ENCODE measurements at places on chromosomes 13 and 19.

- no peak for DNase-seq
Measured at GRCh38 chr19:31118287-31118955, 230.8 kb downstream of the TSHZ3 start.

DNA sequence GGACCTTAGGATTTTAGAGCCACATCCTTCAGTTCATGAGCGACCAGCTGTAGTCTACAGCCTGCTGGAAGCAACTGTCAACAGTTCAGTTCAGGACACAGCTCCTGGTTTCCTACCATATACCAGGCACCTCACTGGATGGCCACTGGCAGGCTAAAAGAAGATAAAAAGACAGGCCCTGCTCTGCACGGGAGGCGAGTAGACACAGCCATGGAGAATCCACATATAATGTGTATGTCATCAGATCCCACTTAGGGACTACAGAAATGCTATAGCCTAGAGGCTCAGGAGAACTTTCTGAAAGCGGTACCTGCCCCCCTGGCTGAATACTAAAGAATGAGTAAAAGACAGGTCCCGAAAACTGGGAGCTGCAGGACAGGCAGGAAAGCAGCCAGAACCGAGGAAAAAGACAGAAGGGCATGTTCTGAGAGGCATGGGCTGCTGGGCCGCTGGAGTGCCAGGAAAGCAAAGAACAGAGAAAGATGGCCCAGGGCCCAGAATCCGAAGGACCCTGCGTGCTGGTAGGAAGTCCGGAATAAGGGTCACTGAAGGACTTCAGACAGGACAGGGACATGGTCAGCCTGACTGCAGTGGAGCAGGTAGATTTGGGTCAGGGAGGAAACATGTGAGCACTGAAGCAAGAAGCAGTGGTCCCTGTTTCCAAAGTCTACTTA, 23.5 kb downstream of the DZIP1 start:
- no peak for DNase-seq

- DNase-seq: no peak
Measured at GRCh38 chr19:49583239-49583638, 2.1 kb downstream of the PRRG2 start.

DNA sequence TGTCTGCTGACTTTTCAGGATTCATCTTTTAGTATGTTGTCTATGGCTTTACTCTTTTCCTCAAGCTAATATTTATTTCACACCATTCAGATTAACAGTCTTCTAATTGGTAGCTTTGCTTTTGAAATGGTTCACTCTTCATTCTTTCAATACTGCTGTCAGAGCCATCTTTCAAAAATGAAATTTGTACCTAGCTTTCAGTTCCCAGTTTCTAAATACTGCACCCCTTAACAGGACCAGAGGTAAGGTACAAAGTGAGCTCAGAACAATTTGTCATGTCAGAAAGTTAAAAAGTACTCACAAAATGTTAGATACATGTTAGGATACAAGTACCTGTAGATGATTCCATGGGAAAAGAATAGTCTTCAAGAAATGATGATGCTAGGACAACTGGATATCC, 83.0 kb downstream of the FNDC3A start:
- no peak for DNase-seq

DNA sequence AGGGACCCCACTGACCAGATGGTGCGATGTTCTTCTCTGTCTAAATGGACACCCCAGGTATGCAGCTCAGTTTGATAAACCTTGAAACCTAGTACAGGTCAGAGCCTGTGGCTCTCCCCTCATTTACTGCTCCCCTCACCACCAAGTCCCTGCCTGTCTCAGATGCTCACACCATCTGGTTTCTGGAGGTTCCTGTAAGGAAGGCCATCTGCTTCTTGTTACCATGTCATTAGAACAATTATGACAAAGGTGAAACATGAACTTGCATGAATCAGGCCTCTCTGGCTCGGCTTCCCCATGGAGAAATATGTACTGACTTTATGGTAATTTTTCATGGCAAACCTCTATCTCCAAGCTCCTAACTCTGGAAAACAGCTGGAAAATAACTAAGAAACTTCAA, 965.7 kb downstream of the UQCRFS1 start:
- DNase-seq: no peak

DNA sequence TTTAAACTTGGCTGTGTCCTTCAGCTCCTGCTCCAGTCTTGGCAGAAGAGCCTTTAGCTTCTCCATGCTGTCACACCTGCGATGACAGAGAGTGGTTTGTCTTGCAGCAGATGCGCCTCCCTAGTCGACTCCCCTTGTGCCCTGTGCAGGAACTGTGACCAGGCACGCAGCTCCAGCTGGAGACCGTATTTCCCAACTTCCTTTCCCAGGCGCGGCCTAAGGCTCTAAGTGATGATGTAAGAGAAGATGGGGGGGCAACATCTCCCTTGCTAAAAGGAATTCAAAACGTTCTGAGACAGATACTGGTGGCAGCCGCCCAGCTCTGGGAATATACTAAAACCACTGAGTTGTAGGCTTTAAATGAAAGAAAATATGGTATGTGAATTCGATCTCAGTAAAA, 16.3 kb downstream of the DCUN1D2 start:
- peak; percentile 37 for DNase-seq

GRCh38 chr19:5696196-5697021, 6.3 kb downstream of the RPL36 start:
- no peak for DNase-seq

DNA sequence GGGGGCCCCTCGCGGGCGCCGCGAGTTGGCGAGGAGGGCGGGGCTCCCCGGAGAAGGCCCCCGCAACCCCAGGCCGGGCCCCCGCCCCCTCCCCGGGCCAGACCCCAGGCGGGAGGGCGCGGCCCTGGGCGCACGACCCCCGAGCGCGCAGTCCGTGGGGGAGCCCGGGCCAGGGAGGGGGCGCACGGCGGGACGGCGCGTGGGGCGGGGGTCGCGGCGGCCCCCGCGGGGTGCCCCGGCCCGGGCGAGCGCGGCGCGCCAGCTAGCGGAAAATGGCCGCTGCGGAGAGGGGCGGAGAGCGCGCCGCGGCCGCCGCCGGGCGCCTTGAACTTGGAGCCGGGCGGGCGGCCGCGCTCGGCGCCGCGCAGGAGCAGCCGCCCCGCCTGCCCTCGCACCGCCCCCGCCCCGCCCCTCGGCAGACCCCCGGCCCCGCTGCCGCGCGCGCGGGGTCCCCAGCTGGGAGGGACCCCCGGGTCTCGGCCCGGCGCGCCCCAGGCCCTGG, 6.4 kb upstream of the NFIC start:
- DNase-seq: peak; percentile 48

- DNase-seq: no peak
Measured at GRCh38 chr13:109642358-109642757, 144.0 kb downstream of the IRS2 start.

GRCh38 chr13:36829753-36830152, 10.7 kb downstream of the RFXAP start:
- no peak for DNase-seq

DNA sequence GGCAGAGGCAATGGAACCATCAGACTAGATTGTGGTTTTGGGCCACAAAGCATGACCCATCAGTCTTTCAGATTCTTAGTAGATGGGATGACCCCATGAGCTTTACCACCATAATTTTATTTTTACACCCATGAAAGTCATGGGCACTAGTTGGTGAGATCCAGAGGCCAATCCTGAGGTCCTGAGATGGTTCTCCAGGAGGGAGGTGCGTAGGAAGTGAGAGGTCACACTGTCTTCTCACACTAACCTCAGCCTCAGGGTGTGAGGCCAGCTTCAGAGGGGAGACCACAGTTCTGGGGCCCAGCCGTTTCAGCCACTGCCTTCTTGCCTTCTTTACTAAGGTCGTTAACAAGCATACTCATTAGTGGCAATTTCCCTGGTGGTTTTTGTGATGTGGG, 106.4 kb downstream of the AKAP11 start:
- no peak for DNase-seq

GRCh38 chr13:50587645-50588373, 255.7 kb downstream of the DLEU7 start:
- DNase-seq: no peak

DNA sequence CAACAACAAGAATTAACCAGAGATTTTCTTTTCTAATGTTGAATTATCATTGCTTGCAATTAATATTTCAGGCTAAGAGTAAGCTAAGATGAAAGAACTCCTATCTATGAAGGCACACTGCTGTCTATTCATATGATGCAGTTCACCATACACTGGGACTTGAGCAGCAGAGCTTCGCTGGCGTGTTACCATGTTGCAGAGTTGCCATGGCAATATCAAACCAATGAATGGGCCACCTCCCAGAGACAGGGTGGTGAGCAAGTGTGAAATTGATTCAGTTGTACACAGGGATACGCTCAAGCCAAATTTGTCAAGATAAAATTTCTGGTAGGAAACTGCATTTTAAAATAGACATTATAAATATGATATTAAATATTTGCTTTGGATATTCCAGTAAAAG, 69.3 kb upstream of the MYO16 start:
- no peak for DNase-seq

DNA sequence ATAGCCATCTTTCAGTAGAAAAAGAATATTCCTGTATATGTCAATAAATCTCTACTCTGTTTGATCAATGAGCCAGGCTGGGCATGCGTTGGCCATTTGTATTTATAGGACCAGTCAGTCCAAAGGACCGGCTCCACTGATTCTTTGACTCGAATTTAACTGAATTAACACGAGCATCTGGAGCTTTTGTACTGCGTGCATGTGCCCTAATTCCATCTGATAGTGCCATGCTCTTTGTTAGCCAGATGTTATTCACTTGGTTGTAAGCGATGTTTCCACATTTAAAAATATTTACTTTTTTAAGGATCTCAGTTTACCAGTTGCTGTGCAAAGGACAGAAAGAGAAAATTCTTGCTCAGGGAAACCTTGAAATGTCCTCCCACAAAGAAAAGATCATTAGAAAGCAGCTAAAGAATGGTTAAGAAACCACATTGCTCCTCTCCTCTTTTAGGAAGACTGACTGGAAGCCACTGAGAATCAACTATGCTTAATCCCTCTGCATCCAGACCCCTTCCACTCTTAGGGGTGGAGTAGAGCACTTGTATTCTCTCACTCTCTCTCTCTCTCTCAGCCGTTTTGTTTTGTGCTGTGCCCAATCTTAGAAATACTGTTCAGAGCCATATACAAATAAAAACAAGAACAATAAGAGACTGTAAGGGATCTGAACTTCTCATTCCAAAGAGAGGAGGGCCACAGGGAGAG, 165.8 kb downstream of the DCLK1 start:
- no peak for DNase-seq

- DNase-seq: no peak
Measured at GRCh38 chr13:32247887-32248286, 67.3 kb downstream of the ZAR1L start.

DNA sequence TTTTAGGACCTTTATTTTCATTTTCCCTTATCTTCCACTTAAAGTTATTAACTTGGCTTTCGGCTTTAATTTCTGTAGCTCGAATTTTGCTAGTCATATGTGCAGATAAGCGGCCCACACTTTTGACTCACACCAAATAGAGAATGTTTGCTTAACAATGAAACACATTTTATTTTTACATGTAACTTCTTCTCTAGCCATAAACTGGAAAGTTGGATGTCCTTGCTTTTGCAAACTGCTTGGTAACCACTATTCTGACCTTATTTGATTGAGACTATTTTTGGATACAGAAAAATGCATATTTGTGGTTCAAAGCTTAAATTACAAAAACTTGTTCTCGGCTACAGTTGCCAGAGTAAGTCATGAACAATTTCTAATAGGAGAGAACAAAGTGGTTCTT, 600.0 kb downstream of the KCTD12 start:
- DNase-seq: peak; percentile 74

DNA sequence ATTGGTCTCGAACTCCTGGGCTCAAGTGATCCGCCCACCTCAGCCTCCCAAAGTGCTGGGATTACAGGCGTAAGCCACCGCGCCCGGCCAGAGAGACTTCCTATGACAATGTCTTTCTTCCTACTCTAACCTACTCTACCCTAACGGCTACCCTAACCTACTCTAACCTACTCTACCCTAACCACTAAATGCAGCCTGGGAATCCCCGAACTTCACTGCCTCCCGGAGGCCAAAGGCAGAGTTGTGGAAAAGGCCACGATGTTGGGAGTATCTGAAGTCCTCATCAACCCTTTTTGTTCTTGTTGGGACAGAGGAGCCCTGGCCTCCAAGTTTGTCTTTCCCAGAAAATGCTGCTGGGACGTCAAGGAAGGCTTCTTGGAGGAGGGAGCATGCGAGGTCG, 967 bp upstream of the NR2C2AP start:
- no peak for DNase-seq

DNA sequence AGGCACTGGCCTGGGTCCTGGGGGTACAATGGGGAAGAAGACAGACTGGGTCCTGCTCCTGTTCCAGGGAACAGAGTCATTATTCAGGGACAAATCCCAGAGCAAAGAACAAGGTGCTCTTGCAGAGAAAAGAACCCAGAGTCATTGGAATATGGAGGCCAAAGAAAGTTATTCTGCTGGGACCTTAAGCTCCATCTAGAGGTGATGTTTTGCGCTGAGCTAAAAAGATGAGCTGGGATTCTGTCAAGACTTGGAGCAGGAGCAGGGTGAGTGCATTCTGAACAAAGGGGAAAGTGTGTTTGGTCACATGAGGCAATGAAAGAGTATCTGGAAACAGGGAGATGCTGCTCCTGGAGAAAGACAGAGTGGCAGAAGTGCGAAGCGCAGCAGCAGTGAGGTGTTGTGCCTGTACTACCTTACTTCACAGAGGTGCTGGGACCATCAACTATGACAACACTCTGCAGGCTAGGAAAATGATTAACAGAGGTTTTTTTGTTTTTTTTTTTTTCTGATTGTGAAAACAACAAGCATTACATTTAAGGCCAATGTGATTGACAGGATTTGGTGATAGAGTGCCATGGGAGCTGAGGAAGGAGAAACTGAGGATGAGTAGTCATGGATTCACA, 95.3 kb upstream of the TNFSF11 start:
- DNase-seq: peak; percentile 22

DNA sequence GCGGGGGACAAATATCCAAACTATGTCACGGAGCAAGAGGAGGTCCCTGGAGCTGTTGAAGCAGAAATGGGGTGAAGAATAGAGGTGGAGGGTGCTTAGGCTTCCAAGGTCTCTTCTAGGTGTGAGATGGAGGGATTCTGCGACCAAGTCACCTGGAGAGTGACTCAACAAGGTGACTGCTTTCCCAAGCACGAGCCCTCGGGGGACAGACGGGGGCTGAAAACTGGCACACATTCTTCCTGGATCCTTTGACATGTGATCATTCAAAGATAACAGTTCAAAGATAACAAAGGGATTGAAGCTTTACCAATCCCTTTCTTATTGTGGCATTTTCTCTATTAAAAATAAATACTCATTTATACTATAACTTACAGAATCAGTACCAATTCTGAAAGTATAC, 2.2 kb upstream of the TEX101 start:
- no peak for DNase-seq
